ENCODE measurements at places on chromosomes 11 and 22. TPM values are rescaled to one million over a fixed set of nuclear protein-coding genes. Genes with fewer than 3 reads are reported as not detected.

- H3K4me3 ChIP-seq = no peak overlapping the region
- H3K4me1 ChIP-seq = no peaks in the 10 kb centered on the region
- no peaks in the 10 kb centered on the region for H3K36me3 ChIP-seq
Observed at GRCh38 chr11:95461858-95462257, 230.9 kb upstream of the SESN3 start.

Gene DAGLA
- total RNA-seq = 3.3 TPM

DNA sequence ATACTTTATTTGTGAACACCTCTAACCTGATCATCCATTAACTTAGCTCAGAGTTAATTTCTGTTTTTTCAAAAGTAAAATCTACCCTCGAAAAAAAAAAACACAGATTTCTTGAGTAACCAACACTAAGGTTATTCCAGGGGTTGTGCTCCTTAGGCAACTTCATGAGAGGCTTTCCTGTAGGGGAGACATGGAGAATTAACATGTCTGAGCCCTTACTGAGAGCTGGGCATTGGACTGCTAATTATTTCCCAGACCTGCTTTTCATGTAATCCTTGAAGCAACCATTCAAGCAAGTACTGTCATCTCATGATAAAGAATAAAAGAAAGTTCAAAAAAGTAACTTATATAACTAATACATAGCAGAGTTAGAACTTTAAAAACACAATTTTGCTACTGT is 13.5 kb upstream of the UPB1 start:
- DNase-seq = no peak
- no peak overlapping the region for H3K4me3 ChIP-seq
- H3K27me3 ChIP-seq = no peaks in the 10 kb centered on the region
- peaks cover 7% of the 10 kb centered on the region for H3K4me1 ChIP-seq
- no peaks in the 10 kb centered on the region for H3K36me3 ChIP-seq

- H3K4me3 ChIP-seq = no peak overlapping the region
- no peaks in the 10 kb centered on the region for H3K27me3 ChIP-seq
- H3K27ac ChIP-seq = no peak overlapping the region
- H3K36me3 ChIP-seq = no peaks in the 10 kb centered on the region
- H3K4me1 ChIP-seq = no peaks in the 10 kb centered on the region
- DNase-seq = no peak
Observed at GRCh38 chr22:22248878-22249277, 4.3 kb downstream of the VPREB1 start.

DNA sequence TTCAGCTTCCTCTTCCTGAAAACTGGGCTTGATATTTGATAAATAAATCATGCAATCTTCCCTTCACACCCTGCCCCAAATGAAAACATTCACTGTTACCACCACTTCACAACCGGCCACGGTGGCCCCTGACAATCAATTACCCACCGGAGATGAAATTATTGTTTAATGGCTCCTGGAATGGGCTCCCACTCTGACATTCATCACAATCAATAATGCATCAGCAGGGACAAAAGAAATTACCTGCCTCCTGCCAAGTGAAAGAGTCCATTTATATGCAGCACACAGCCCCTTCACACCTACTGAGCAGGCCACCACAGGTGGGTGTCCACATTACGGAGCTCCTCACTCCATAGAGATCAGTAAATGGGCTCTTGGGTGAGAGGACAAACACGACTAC is 193.5 kb upstream of the SNX19 start:
- peaks cover 8% of the 10 kb centered on the region for H3K27me3 ChIP-seq
- H3K36me3 ChIP-seq = no peaks in the 10 kb centered on the region
- H3K27ac ChIP-seq = no peak overlapping the region

DNA sequence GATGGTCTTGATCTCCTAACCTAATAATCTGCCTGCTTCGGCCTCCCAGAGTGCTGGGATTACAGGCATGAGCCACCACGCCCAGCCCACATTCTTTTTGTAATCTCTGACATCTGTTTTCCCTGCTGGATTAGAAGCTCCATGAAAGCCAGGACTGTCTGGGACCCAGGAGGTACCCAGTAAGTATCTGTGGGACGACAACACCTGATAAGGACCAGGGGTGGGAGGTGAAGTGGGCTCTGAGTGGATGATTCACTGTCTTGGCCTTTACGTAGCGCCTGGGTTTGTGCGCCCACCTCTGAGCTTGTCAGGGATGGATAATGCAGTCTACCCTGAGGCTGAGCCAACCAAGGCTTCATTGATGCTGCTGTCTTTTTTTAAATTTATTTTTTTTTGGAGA is 118.8 kb downstream of the ABTB2 start:
- H3K36me3 ChIP-seq = no peaks in the 10 kb centered on the region
- DNase-seq = no peak
- no peak overlapping the region for H3K27ac ChIP-seq
- H3K4me1 ChIP-seq = peaks cover 23% of the 10 kb centered on the region

- H3K4me1 ChIP-seq = peaks cover 24% of the 10 kb centered on the region
- peak overlapping the region; percentile 83 for H3K4me3 ChIP-seq
- peak; percentile 83 for DNase-seq
- peak overlapping the region; percentile 97 for H3K27ac ChIP-seq
- peaks cover 39% of the 10 kb centered on the region for H3K36me3 ChIP-seq
Observed at GRCh38 chr22:30422481-30423300, 2.9 kb upstream of the MTFP1 start.

- H3K27ac ChIP-seq = peak overlapping the region; percentile 79
- H3K36me3 ChIP-seq = no peaks in the 10 kb centered on the region
- peaks cover 14% of the 10 kb centered on the region for H3K4me1 ChIP-seq
- no peak overlapping the region for H3K4me3 ChIP-seq
Observed at GRCh38 chr11:35029979-35030682, 108.8 kb upstream of the CD44 start.

DNA sequence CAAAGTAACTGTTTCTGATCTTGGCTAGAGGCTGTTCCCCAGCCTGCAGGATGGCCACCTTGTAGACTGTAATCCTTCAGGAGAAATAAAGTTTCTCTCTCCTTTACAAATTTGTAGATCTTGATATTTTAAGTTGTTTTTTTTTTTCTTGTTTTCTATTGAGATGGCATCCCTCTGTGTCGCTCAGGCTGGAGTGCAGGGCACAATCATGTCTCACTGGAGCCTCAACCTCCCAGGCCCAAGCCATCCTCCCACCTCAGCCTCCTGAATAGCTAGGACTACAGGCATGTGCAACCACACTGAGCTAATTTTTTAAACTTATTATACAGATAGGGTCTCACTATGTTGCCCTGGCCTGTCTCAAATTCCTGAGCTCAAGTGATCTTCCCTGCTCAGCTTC is 389.8 kb upstream of the LRRC4C start:
- DNase-seq = no peak
- no peak overlapping the region for H3K27ac ChIP-seq

Gene PKNOX2
- total RNA-seq = 22.7 TPM

- no peak within 1 kb of the TSS for H3K27ac ChIP-seq
- peak; percentile 66 for DNase-seq
- H3K27me3 ChIP-seq = peaks cover 1% of the 10 kb centered on the region
- H3K4me3 ChIP-seq = no peak within 1 kb of the TSS
- no peaks in the 10 kb centered on the region for H3K36me3 ChIP-seq
- peaks cover 7% of the 10 kb centered on the region for H3K4me1 ChIP-seq
Observed at GRCh38 chr11:2301631-2302305, at the start of the genes C11orf21 and TSPAN32. Gene C11orf21 (minus strand): TSS chr11:2301918. CDS start chr11:2301808, 110 bp downstream. Gene TSPAN32 (plus strand): TSS chr11:2302013. CDS start chr11:2302150, 137 bp downstream.

GRCh38 chr11:82899957-82900276 is 313 bp downstream of the PRCP start:
- H3K27me3 ChIP-seq = no peaks in the 10 kb centered on the region
- H3K27ac ChIP-seq = peak overlapping the region; percentile 88
- H3K4me1 ChIP-seq = peaks cover 13% of the 10 kb centered on the region
- no peak for DNase-seq
- peak overlapping the region; percentile 84 for H3K4me3 ChIP-seq
- H3K36me3 ChIP-seq = no peaks in the 10 kb centered on the region

GRCh38 chr11:67289651-67290479 is 762 bp downstream of the ANKRD13D start:
- no peaks in the 10 kb centered on the region for H3K27me3 ChIP-seq
- H3K27ac ChIP-seq = no peak overlapping the region
- H3K4me3 ChIP-seq = peak overlapping the region; percentile 68
- DNase-seq = peak; percentile 40
- H3K4me1 ChIP-seq = peaks cover 26% of the 10 kb centered on the region

DNA sequence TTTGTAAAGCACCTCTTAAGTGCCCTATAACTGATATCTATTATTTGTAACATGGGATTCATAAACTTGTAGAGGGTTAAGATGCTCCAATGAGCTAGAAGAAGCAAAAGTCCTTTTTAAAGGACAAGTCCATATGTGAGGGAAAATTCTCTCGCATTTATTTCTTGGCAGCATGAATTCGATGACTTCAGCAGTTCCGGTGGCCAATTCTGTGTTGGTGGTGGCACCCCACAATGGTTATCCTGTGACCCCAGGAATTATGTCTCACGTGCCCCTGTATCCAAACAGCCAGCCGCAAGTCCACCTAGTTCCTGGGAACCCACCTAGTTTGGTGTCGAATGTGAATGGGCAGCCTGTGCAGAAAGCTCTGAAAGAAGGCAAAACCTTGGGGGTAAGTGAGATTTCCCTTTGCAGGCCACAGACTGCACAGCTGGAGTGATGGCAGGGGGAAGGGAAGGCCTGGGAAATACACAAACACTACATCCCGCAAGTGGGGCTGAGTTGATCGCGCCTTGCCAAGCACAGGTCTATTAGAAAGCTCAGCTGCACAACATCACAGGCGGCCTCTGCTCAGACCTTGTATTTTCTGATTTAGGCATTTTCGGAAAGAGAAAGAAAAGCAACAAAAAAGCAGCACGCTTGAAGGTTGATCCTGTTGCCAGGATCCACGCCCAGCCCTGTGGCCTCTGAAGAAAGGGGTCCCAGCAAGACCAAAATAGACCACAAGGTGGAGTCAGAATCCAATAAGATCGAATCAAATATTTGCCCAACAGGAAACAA is 1.5 kb downstream of the MS4A8 start:
- DNase-seq = no peak
- no peak overlapping the region for H3K4me3 ChIP-seq
- H3K4me1 ChIP-seq = no peaks in the 10 kb centered on the region
- no peaks in the 10 kb centered on the region for H3K27me3 ChIP-seq
- no peak overlapping the region for H3K27ac ChIP-seq
- H3K36me3 ChIP-seq = no peaks in the 10 kb centered on the region

Gene OR5P2
- not detected for total RNA-seq

Gene OR51B4
- total RNA-seq = not detected

Gene PRRG4
- 0.15 TPM for total RNA-seq
